ENCODE measurements at places on chromosomes 6 and 20.

GRCh38 chr20:48626226-48626937 is 201.4 kb downstream of the PREX1 start:
- no peak for DNase-seq

- no peak for DNase-seq
Measured at GRCh38 chr6:162153120-162153519, 574.4 kb downstream of the PRKN start.

DNA sequence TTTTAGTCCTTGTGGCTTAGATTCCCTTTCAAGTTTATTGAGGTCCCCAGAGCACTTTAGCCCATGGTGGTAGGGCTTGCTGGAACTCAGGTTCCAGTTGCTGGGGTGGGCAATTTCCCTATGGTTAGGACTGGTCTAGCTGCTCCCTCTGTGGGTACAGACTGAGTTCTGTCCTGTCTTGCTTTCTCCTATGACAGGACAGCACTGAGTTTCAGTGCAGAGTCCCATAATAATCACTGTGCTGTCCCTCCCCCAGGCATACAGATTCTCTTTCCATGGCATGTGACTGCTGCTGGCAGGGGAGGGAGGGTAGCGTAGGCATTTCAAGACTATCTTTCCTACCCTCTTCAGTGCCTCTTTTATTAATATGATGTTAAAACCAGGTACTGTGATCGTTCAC is 17.1 kb upstream of the ERVFRD-1 start:
- no peak for DNase-seq

- DNase-seq, result no peak
Measured at GRCh38 chr6:107977283-107977682, 19.3 kb upstream of the SEC63 start.

- DNase-seq, result no peak
Measured at GRCh38 chr6:151330130-151330696, 61.1 kb downstream of the ZBTB2 start.

DNA sequence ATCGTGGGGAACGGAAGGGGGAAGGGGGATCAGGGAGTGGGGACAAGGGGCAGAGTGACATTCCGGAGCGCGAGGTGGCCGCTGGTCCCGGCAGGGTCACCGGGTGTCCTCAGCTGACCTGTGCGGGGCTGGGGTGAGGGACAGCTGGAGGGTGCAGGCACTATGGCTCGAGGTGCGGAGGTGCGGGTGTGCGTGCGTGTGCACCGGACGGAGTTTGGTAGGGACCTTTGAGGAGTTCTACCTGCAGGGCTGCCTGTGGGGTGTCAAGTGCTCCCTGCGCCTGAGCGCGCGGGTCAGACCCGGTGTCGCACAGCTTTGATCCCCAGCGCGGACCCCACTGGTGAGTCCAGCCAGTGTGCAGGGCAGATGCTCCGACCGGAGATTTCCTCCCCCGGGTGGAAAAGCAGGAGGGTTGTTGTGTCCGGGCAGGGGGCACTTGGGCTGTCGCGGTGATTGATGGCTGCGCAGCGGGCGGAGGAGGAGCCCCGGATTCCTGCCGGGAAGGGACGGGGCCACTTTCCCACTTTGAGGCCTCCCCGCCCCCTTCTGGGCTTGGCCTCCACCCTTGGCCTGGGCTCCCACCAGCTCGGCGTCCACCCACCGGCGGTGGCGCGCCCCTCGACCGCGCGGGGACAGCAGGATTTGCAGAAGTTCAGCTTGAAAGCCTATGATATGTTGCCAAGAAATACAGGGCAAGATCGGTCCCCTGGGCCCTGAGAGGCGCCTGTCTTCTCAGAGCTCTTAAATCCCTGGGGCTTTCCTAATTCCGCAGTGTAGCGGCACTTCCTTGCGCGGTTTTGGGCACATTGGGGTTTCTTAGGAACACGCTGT is 658 bp downstream of the RIN2 start:
- no peak for DNase-seq

GRCh38 chr6:88494401-88495140 is 328.4 kb upstream of the CNR1 start:
- DNase-seq, result no peak

DNA sequence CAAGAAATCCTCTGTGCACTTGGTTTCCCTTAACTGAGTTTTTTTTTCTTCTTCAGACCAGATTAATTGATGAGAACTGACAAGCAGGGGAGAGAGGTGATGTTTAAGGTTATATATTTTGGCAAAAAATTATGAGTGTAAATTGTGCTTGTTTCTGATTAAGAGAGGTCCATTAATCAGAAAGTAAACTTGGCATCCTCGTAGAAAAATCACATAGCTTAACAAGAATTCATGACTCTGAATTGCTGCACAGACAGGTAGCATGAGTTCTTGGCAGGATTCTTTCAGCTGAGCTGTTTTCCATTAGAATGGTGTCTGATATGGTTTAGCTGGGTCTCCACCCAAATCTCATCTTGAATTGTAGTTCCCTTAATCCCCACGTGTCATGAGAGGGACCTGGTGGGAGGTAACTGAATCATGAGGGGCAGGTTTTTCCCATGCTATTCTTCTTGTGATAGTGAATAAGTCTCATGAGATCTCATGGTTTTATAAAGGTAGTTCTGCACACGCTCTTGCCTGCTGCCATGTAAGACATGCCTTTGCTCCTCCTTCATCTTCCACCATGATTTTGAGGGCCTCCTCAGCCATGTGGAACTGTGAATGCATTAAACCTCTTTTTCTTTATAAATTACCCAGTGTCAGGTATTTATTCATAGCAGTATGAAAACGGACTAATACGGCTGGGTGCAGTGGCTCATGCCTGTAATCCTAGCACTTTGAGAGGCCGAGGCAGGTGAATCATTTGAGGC is 34.2 kb upstream of the DDR1 start:
- no peak for DNase-seq

- no peak for DNase-seq
Measured at GRCh38 chr6:23456396-23456795, 669.6 kb upstream of the NRSN1 start.

DNA sequence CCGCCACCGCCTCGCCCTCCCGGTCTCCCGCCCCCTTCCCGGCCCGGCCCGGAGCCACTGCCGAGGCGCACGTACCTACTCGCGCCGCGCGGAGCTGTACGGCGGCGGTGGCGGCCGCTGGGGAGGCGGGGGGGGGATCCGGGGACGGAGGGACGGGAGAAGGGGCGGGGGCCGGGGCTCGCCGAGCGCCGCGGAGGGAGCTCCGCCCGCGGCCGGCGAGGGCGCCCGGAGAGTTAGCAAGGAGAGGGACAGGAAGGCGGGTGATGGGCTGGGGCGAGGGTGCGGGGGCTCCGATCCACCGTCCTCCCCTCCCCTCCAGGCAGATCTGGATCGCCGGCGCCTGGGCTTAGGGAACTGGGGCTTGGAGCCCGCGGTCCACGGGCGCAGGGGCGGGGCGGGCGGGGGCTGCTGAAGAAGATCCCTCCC is 548 bp upstream of the TMEM74B start:
- no peak for DNase-seq

DNA sequence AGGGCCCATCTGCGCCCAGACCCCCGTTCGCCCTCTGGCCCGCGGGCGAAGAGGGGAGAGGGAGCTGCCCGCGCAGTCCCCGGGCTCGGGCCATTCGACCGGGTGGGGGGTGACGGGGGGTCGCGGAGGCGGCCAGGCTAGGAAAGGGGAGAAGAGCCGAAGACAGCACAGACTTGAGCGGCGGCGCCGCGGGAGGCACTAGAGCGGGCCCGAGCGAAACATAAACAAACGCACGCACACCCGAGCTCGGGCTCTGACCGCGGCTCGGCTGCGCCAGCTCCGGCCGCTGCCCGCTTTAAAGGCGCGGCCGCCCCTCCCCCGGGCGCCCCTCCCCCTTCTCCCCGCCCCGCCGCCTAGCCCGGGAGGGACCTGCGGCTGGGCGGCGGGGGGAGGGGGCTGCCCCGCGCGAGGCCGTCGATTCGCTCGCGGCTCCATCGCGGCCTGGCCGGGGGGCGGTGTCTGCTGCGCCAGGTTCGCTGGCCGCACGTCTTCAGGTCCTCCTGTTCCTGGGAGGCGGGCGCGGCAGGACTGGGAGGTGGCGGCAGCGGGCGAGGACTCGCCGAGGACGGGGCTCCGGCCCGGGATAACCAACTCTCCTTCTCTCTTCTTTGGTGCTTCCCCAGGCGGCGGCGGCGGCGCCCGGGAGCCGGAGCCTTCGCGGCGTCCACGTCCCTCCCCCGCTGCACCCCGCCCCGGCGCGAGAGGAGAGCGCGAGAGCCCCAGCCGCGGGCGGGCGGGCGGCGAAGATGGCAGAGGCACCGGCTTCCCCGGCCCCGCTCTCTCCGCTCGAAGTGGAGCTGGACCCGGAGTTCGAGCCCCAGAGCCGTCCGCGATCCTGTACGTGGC is at the start of gene FOXO3:
FOXO3 (plus strand) TSS at position 455 of the 846 bp plus-strand sequence; CDS start at position 747, 292 bp downstream.
- DNase-seq, result peak; percentile 51

DNA sequence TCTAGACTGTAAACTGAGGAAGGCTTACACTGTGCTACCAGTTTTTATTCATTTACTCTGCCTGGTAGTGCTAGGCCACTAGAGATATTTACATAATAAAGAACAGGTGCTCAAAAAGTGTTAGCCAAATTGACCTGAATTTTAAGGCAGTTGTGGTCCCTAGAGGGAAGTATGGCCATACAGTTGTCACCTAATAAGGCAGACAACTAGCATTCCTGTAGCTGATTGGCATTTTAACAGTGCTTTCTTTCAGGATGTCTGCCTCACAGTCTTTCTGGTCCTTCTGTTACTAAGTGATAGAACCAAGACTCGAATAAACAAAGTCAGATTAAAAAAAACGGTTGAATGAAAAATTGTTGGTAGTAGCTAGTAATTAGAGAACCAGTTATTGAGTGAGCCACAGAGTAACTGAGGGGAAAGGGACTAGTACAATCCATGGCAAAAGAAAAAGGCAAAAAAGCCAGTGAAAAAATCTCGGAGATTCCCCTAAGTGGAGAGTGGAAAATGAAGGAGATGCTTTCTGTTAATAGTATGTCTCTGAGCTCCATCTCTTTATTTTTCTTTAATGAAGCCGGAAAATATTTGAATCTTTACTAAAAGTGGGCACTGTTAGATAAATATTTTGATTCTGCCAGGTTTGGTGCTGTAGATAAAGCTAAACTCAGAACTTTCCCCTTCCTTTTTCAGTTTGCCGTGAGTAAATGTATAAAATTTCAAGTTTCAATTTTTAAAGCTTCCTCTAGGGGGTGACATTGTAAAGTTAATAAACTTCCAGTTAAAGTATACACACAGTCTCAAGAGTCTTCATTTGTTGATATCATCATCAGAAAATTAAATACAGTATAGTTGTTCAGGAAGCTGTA is 9.1 kb downstream of the VTA1 start:
- peak; percentile 27 for DNase-seq

- DNase-seq, result peak; percentile 46
Measured at GRCh38 chr6:7153789-7154188, 46.0 kb downstream of the RREB1 start.

DNA sequence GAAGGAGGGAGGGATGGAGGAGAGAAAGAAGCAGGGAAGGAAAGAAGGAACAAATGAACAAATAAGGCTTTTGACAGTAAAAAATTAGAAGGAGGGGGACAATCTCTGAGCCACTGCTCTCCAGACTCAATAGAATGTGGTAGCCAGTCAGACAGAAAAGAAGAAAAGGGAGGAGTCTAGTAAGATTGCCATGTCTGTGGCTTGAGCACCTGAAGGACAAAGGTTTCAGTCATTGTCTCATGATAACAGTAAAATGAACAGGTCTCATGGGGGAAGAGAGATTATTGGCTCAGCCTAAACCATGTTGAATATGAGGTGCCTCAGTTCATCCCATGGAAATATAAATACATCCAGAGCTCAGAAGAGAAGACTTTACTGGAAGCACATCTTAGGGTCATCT is 14.0 kb upstream of the LOC128125822 start:
- DNase-seq, result no peak

GRCh38 chr6:6997263-6998193 is 110.2 kb upstream of the RREB1 start:
- no peak for DNase-seq

DNA sequence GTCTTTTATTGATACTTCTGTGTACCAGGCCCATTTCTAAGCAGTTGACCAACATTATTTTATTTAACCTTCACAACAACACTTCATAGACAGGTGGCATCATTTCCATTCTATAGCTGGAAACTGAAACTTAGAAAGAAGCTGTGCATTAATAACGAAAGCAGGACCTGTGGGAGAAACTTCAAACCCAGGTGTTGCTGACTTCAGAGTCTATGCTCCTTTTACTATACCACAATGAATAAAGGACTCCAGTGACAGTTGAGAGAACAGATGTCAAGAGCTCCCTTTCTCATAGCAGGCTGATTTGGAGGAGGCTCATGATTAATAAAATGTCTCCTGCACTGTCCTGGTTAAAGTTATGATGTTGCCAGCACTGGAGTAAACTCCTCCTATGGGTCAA is 56.6 kb upstream of the POU3F2 start:
- DNase-seq, result peak; percentile 35

DNA sequence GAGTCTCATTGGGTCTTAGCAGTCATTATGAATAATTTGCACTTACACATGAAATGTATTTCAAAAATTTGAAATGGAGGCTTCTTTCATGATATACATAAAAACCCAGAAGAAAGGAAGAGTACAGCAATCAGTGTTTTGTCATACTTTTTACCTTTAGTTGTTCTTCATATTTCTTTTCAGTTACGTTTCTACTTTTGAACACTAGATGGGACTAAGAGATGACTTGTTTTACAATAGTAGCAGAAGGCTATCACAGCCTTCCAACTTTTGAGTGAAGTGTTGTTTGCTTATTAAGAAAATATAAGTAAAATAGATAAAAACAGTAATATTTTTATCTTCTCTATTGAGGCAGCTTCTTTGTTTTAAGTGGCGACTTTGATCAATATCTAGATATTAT is 58.1 kb downstream of the L3MBTL3 start:
- no peak for DNase-seq

DNA sequence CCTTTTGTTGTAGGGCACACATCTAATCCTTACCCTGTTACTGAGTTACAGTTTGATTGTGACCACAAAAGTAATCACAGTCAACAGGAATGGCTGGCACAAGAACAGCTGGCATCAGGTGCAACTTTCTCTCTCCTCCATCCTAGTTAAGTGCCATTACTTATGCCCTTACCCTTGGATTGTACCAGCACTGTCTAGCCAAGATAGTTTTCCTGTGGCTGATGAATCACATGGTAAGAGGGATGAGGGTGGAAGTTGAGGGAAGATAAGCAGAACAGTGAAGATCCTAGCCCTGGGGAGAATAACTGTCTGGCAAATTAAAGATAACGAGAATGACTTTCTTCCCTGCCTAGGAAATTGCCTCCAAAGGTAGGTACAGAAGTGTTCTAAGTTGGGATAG is 42.0 kb downstream of the RNF217 start:
- no peak for DNase-seq

- no peak for DNase-seq
Measured at GRCh38 chr20:17493173-17493572, 38.0 kb downstream of the BFSP1 start.

DNA sequence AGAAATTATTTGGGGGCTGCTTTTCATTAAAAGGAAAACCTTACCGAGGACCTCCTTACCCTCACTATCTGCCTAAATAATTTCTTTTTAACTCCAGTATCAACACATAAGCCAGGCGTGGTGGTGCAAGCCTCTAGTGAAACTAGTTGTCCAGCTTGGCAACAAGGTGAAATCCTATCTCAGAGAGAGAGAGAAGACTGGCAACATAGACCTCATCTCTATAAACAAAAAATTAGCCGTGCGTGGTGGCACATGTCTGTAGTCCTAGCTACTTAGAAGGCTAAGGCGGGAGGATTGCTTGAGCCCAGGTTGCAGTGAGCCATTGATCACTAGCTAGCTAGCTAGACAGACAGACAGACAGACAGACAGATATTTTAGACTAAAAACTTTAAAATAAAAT is 92.5 kb downstream of the ARMC2 start:
- no peak for DNase-seq

All from activated CD4-positive, alpha-beta T cell treated with anti-CD3 and anti-CD28 coated beads, Interleukin-2, Interleukin-6, amounts not matched to agents 100 ng/mL and 50 ng/mL, durations not matched to agents 16 hours and 8 hours (primary cell).